Fibroblast of lung (primary cell): ENCODE measurements at places on chromosomes 6 and 20. TPM values are rescaled to one million over a fixed set of nuclear protein-coding genes. Genes with fewer than 3 reads are reported as not detected.
A peak's percentile ranks its signal among the peaks of the same experiment; 100 is the strongest.

- no peaks in the 10 kb centered on the region for H3K4me1 ChIP-seq
- H3K27ac ChIP-seq: no peak overlapping the region
- H3K36me3 ChIP-seq: no peaks in the 10 kb centered on the region
- no peaks in the 10 kb centered on the region for H3K27me3 ChIP-seq
Measured at GRCh38 chr20:24762791-24763350, 186.2 kb upstream of the CST7 start.

GRCh38 chr20:59645761-59646171 lies 41.4 kb downstream of the PHACTR3 start:
- H3K4me1 ChIP-seq: no peaks in the 10 kb centered on the region
- no peaks in the 10 kb centered on the region for H3K27me3 ChIP-seq
- no peak overlapping the region for H3K27ac ChIP-seq

C20orf96 gene
- polyA plus RNA-seq: 8.5 and 8.9 TPM in 2 replicates

DNA sequence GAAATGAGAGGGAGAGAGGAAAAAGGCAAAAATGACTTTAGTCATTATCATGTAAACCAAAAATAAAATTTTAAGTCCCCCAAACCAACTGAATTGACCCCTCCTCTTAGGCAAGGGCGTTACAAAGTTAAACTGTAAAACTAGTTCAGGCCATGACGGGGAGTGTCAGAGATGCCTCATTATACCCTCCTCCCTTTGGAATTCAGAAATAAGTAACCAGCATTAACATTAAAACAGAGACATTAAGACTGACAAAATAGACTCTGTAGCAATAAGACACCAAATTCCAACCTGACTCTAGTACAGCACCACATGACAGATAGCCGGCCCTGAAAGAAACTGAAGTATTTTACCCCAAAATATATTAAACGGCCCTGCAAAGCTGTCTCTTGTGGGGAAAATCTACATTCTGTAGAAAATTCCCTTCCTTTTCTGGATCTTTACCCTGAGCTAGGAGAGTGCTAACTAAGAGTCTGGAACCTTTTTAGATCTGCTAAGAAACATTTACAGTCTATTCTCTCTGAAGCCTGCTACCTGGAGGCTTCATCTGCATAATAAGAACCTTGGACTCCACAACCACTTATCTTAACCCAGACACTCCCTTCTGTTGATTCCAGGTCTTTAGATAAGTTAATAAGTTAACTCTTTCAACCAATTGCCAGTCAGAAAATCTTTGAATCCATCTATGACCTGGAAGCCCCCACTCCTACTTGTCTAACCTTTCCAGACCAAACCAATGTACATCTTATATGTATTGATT lies 150.7 kb downstream of the PKHD1 start:
- no peak for DNase-seq
- H3K4me1 ChIP-seq: no peaks in the 10 kb centered on the region
- no peaks in the 10 kb centered on the region for H3K36me3 ChIP-seq

GRCh38 chr6:84738996-84739865 lies 25.2 kb downstream of the TBX18 start:
- no peak for DNase-seq
- H3K4me1 ChIP-seq: no peaks in the 10 kb centered on the region
- H3K27ac ChIP-seq: no peak overlapping the region
- no peaks in the 10 kb centered on the region for H3K36me3 ChIP-seq

DNA sequence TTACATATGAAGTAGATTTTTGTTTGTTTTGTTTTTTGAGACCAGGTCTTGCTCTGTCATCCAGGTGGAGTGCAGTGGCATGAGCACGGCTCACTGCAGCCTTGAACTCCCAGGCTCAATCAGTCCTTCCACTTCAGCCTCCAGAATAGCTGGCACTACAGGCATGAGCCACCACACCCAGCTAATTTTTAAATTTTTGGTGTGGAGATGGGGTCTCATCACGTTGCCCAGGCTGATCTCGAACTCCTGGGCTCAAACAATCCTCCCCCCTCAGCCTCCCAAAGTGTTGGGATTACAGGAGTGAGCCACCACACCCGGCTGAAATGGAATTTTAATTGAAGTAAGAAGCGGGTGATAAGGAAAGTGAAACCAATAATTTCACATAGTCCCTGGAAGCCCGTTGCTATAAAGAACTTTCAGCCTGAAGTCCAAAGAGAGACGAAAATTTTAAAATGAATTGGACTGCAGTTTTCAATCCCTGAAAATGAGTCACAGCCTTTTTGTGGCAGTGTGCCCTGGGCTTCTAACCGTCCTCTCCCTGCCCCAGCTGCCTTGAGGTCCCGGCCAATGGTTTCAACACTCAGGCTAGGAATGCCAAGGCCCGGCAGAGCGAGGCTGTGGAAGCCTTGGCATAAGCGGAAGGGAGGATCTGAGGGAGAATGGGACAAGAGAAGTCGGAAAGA lies 757 bp downstream of the RAET1E start:
- no peaks in the 10 kb centered on the region for H3K36me3 ChIP-seq
- peak overlapping the region; percentile 62 for H3K27ac ChIP-seq
- H3K4me1 ChIP-seq: peaks cover 29% of the 10 kb centered on the region
- peak; percentile 97 for DNase-seq
- H3K27me3 ChIP-seq: no peaks in the 10 kb centered on the region
- H3K4me3 ChIP-seq: peak overlapping the region; percentile 48

- no peaks in the 10 kb centered on the region for H3K4me1 ChIP-seq
- no peak for DNase-seq
- H3K27me3 ChIP-seq: no peaks in the 10 kb centered on the region
- no peak overlapping the region for H3K27ac ChIP-seq
- H3K36me3 ChIP-seq: peaks cover 3% of the 10 kb centered on the region
Measured at GRCh38 chr20:3759316-3759823, 8.2 kb downstream of the ADISSP start.

EPPIN gene
- polyA plus RNA-seq: not detected in 2 replicates

DNA sequence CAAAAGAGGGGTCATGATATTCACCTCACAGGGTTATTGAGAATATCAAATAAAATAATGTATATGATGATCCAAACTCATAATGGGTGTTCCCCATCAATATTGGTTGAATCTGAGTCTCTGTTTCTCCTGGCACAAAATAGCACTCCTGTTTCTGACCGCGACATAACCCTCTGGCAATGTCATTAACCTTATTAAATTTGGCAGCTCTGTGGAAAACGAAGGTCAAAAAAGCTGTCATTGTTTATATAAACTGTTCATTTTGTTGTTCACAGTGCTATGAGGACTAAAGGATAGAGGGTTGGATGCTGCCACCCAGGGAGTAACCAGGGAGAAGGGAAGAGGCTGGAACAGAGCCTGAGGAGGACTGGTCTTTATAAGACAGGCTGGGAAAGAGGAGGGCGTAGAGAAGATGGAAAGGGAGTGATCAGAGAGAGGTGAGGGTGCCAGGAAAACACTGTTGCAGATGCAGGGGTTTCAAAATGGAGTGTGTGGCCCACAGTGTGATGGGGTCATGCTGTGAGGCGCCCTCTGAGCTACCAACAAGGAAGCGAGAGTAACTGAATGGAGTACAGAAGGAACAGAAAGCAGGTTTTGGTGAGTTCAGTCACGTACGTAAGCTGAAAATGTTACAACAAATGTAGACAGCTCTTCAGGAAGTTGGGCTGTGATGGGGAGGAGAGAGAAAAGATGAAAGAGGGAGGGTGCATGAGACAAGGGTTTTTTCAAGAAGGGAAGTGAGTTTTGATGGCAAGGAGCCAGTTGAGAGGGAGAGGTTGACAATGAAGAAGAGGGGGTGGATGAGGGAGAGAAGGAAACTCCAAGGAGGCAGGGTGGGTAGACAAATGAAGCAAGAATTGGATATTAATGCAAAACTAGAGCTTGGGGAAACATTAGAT lies 251.6 kb upstream of the TAB2 start:
- DNase-seq: no peak
- H3K4me3 ChIP-seq: no peak overlapping the region
- no peak overlapping the region for H3K27ac ChIP-seq

DNA sequence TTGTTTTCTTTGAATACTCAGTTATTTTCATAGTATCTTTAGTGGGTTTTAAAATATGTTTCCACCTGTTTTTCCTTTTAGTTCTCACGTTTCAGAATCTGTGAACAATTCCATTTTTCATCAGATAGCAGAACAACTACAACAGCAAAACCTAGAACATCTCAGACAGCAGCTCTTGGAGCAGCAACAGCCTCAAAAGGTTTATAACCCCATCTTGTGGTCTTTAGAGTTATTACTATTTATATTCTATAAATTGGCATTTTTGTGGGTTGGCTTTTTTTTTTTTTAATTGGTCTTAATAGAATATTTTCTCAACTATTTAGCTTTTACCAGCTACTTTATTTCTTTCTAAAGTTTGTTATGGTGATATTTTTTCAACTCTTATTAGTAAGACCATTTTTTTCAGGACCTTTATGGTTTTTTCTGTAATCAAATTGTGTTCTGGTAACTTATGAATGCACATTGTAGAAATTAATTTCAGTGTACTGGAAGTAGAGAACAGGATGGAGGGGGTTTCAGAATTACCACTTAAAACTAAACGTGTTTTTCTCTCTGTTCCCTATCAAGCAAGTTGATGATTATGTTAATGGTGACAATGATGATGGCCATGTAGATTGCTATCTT lies 72.2 kb downstream of the SCAF8 start:
- no peak overlapping the region for H3K27ac ChIP-seq
- H3K36me3 ChIP-seq: peaks cover 1% of the 10 kb centered on the region
- H3K27me3 ChIP-seq: no peaks in the 10 kb centered on the region
- DNase-seq: peak; percentile 35

GRCh38 chr6:142918339-142919042 lies 26.5 kb downstream of the HIVEP2 start:
- no peaks in the 10 kb centered on the region for H3K4me1 ChIP-seq
- H3K36me3 ChIP-seq: no peaks in the 10 kb centered on the region
- no peaks in the 10 kb centered on the region for H3K27me3 ChIP-seq
- no peak overlapping the region for H3K27ac ChIP-seq

DNA sequence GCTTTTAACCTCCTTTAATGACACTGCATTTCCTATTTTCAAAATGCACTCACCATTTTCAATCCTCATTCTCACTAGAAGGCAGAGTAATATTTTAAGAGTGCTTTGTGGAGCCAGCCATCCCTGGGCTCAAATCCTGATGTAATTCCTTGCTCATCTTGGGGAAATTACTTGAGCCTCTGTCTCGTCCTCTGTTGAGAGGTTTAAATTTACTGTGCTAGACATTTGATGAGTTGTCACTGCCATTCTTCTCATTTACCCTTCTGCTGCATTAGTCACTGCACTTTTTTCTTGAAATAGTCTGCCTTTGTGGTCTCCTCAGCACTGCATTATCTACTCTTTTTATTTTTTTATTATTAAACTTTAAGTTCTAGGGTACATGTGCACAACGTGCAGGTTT lies 150.0 kb upstream of the HDDC2 start:
- H3K4me3 ChIP-seq: no peak overlapping the region
- no peaks in the 10 kb centered on the region for H3K36me3 ChIP-seq
- H3K27ac ChIP-seq: no peak overlapping the region

STMND1 gene
- 0.06 TPM in 1 of 2 replicates, not detected in the other for polyA plus RNA-seq

DNA sequence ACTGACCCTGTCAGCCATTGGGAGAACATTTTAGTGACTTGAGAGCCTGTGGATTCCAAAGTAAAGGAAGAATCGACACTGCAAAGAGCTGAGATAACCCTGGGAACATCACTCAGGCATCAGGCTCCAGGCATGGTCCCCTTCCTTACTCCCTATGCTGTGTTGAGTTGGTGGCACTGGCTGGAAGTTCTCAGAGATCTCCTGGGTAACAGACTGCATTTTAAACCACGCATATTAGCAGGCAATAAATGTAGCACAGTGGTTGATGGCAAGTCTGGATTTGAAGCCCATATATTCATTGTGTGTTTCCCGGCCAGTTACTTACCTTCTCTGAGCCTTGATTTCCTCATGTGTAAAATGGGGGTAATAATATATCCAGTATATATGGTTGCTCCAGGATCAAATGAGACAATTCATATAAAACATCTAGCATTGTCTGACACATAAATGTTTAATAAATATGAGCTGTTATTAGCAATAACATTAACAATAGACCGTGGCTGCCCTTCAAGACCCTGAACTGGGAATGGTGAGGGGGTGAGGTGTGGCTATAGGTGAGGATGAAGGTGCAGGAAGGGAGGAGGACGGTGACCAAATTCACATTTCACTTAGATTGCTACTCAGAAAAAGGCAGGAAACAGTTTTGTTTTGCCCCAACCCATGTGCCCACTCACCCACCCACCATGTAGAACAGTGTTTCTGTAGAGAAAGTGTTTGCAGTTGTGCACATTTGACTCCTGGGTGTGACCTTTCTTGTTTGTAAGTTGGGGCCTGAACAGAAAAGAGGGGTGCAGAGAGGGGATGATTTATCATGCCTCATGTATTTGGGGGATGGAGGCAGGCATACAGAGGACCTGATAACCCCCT lies 2.1 kb downstream of the PLCG1 start:
- H3K27me3 ChIP-seq: no peaks in the 10 kb centered on the region
- no peak overlapping the region for H3K27ac ChIP-seq
- DNase-seq: no peak
- H3K4me3 ChIP-seq: peak overlapping the region; percentile 80
- no peaks in the 10 kb centered on the region for H3K36me3 ChIP-seq
- H3K4me1 ChIP-seq: peaks cover 16% of the 10 kb centered on the region

GRCh38 chr6:63672582-63673129 lies 37.1 kb downstream of the PHF3 start:
- no peak for DNase-seq
- no peaks in the 10 kb centered on the region for H3K36me3 ChIP-seq
- H3K27ac ChIP-seq: no peak overlapping the region
- peaks cover 3% of the 10 kb centered on the region for H3K4me1 ChIP-seq

SLX4IP gene
- 1.6 and 1.9 TPM in 2 replicates for polyA plus RNA-seq

GRCh38 chr20:54184071-54184470 lies 10.3 kb upstream of the CYP24A1 start:
- no peak for DNase-seq
- no peaks in the 10 kb centered on the region for H3K36me3 ChIP-seq
- H3K4me3 ChIP-seq: no peak overlapping the region
- H3K27me3 ChIP-seq: no peaks in the 10 kb centered on the region

- no peaks in the 10 kb centered on the region for H3K27me3 ChIP-seq
- H3K4me1 ChIP-seq: peaks cover 10% of the 10 kb centered on the region
- H3K4me3 ChIP-seq: no peak overlapping the region
- DNase-seq: peak; percentile 78
Measured at GRCh38 chr6:9520417-9521151, 894.3 kb downstream of the TFAP2A start.

LGSN gene
- polyA plus RNA-seq: not detected in 2 replicates

- H3K4me1 ChIP-seq: no peaks in the 10 kb centered on the region
- no peak overlapping the region for H3K4me3 ChIP-seq
- H3K27ac ChIP-seq: no peak overlapping the region
- DNase-seq: no peak
Measured at GRCh38 chr6:13754644-13755043, 43.0 kb upstream of the RANBP9 start.

- no peak overlapping the region for H3K4me3 ChIP-seq
- H3K4me1 ChIP-seq: no peaks in the 10 kb centered on the region
- no peak overlapping the region for H3K27ac ChIP-seq
Measured at GRCh38 chr6:151723152-151723551, 84.3 kb upstream of the ESR1 start.

CRISP2 gene
- not detected in 2 replicates for polyA plus RNA-seq

PKIB gene
- 2.2 and 4.4 TPM in 2 replicates for polyA plus RNA-seq
